ENCODE measurements at places on chromosomes 6 and 20.

DNA sequence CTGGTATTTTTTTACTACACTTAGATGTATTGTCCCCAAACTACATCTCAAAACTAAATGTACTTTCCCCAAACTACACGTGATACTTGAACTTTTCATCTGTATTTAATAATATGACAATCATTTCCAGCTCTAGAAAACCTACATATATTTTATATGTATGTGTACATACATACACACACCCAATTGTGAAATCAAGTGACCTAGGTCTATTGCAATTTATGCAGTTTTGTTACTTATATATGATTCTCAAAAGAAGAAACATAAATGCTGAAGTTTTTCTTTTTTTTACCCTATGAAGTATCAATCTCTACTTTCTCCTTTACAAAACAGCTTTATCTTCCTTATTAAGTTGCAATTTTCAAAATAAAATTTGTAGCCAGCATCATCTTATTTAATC lies 4.7 kb downstream of the ADNP start:
- DNase-seq = no peak

DNA sequence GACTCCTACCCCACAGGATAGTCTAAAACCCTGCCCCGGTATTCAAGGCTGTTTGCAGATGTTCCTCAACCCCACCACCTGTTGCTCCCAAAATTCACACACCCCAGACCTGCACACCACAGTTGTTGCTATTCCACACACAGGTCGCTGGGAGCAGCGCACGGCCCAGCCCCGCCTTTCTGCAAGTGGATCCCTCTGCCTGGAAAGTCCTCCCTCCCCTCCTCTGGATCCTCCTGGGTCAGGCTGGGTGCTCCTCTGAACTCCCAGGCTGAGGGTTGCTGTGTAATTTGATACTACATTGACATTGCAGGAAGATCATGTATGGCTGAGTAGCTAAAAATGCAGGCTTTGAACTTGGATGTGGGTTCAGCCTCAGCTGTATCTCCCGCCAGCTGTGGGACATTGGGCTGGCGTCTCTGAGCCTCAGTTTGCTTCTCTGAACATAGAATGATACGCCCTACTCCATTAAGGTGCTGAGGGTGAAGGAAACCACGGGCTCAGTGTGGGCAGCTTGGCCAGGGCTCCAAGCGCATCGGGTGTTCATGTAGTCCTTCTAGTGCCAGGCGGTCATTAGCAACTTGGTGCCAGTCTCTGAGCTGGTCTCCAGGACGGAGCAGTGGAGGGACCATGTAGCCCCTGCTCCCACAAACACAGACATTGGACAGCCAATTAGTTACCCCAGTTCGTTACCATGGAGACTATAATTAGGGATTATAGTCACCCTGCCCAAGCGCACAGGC lies 13.9 kb upstream of the CCN5 start:
- DNase-seq = no peak

DNA sequence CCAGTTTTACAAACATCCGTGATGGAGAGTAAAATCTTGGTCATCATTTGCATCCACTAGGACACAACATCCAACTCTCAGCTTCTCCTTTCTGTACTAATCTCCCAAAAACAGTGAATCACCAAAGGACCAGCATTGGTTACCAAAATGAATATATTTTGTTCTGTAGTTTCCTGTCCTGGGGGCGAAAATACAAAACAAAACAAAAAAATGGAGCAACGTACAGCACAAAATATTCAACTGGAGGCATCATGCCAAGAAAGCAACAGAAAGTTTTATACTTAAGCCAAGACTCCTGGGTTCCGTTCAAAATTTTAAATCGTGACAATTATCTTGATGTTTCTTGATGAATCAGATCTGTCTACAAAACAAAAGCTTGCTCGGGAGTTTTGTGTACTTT lies 126.6 kb upstream of the CCDC28A start:
- DNase-seq = peak; percentile 72

DNA sequence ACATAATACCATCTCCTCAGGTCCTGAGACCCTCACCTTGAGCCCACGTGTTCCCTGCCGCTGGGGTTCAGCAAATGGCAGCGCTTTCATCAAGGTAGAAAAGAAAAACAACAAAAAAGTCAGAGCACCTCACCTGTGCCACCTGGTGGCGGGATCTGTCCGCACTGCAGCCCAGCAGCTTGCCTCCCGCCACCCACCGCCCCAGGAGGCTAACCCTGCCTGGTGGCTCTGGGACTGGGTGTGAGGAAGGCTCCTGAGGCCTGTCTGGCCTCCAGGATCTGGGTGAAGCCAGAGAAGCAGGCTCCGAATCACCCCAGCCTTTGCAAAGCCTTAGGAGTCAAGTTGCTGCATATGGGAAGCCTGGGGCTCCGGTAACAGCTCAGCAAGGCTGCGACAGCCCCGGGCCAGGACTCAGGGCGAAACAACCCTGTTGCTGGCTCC lies 270.8 kb downstream of the BMP7 start:
- no peak for DNase-seq
